ENCODE measurements at places on chromosomes 3 and 15. TPM values are rescaled to one million over a fixed set of nuclear protein-coding genes. Genes with fewer than 3 reads are reported as not detected.

The RNU6-1 gene
- total RNA-seq = not detected

The MYRIP gene
- total RNA-seq = 4.2 TPM

The THAP10 gene
- total RNA-seq = 2.1 TPM

The IGF2BP2 gene
- total RNA-seq = 1.6 TPM

The RYK gene
- total RNA-seq = 74.9 TPM

The GP5 gene
- total RNA-seq = 0.26 TPM

The PAK6 gene
- total RNA-seq = 0.13 TPM

The RPS27L gene
- 515 TPM for total RNA-seq

The GRK7 gene
- not detected for total RNA-seq

The MFN1 gene
- total RNA-seq = 49.1 TPM

The FOXB1 gene
- not detected for total RNA-seq

The IQCF5 gene
- not detected for total RNA-seq

The CELSR3 gene
- 0.66 TPM for total RNA-seq

The ST3GAL6 gene
- total RNA-seq = 4.9 TPM

The GOLGA8H gene
- 1.1 TPM for total RNA-seq

The GLDN gene
- total RNA-seq = 6.5 TPM

The SAMMSON gene
- total RNA-seq = not detected

The CFAP100 gene
- not detected for total RNA-seq

The LOXL1 gene
- 204 TPM for total RNA-seq

The PLCB2 gene
- total RNA-seq = 0.53 TPM

The NRROS gene
- 2.9 TPM for total RNA-seq

The CHRNA5 gene
- 0.31 TPM for total RNA-seq

The WDR72 gene
- total RNA-seq = not detected

The PYGO1 gene
- total RNA-seq = 4.4 TPM

The HESX1 gene
- total RNA-seq = 0.56 TPM

The SQOR gene
- total RNA-seq = 127 TPM

The HHATL gene
- not detected for total RNA-seq

The CDHR4 gene
- total RNA-seq = 0.06 TPM

The EFHB gene
- 0.68 TPM for total RNA-seq
